ENCODE measurements at places on chromosomes 7 and 10.
A peak's percentile ranks its signal among the peaks of the same experiment; 100 is the strongest.

GRCh38 chr7:105521027-105521716, 899 bp downstream of the PUS7 start:
- DNase-seq = peak; percentile 26

- DNase-seq = no peak
Measured at GRCh38 chr10:131085091-131085860, 226.2 kb downstream of the TCERG1L start.

- no peak for DNase-seq
Measured at GRCh38 chr10:112855134-112855533, 94.9 kb upstream of the TCF7L2 start.

DNA sequence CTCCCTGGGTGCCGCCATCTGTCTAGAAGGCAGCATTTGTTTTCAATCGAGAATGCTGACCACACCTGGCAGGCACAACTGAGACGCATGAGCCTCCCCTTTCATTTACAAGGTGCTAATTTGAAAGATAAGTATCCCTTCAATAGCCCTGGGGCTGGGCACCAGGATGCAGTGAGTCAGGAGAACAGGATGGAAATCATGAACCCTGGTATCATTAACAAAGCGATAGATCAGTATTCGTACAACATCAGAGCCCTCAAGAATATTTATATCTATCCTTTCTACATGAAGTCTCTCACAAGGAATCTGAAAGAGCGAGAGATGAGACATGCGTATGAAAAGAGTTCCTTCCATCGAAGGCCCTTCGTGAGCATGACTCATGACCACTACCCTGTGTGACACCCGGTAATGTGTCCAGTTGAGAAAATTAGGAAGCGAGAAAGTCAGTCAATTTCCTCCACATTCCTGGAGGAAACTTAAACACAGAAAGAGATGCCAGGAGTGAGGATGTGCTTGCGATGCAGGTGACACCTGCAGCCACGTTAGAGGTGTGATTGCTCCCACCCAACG, 123.1 kb upstream of the PITRM1 start:
- no peak for DNase-seq

DNA sequence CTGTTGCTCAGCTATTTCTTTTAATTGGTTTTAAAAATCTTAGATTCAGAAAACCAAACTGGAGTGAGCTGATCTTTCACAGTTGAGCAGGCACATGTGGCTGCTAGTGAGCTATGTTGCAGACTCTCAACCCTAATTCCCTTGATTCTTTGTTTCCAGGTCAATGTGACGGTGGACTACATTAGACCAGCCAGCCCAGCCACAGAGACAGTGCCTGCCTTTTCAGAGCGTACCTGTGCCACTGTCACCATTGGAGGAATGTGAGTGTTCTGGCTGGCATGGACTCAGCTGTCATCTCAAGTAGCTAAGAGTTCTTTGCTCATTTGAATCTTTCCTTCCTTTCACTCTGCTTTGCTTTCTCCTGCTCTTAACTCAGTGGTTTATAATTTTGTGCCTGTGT, 187.1 kb downstream of the LRRC4 start:
- DNase-seq = no peak

GRCh38 chr10:47021850-47022249, 110.6 kb downstream of the PTPN20 start:
- DNase-seq = no peak

Measured in NCI-H446 (cell line).